ENCODE measurements at places on chromosomes 5 and 9.

DNA sequence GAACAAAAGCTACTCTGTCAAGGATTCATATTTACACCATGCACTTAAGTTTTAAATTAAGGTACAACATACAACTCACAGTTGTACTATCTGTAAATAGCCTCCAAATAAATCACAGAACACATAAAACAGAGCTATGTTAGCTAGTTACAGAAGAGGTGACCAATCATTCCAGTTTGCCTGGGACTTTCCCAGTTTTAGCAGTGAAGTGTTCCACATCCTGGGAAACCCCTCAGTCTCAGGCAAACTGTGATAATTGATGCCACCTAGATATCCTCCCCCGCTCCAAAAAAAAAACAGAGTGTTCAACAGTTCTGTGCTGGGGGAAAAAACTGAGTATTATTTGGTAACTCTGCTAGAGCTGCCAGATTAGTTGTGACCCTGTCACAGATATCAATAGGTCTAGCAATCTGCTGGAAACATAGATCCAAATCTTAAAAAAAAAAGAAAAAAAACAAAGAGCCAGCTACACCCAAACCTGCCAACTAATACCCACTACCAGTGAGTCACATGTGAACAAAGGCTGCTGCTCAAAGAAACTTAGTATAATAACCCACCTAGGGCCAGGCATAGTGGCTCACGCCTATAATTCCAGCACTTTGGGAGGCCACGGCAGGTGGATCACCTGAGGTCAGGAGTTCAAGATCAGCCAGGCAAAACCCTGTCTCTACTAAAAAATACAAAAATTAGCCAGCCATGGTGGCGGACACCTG is 5.7 kb downstream of the TBCA start:
- DNase-seq = no peak

DNA sequence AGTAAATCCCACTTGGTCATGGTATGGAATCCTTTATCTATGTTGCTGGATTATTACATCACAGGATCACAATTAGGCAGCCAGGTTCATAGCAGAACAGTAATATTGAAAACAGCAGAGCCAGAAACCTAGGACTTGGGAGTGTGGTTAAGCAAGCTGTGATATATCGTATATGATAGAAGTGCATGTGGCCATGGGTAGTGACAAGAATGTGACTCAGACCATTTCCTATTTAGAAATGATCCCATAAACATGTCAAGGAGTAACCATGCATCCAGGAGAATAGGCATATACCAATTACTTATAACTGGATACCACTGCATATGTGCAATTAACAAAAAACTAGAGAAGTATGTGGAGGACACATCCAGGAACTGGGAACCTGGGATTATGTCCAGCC is 31.2 kb downstream of the AMBP start:
- no peak for DNase-seq

DNA sequence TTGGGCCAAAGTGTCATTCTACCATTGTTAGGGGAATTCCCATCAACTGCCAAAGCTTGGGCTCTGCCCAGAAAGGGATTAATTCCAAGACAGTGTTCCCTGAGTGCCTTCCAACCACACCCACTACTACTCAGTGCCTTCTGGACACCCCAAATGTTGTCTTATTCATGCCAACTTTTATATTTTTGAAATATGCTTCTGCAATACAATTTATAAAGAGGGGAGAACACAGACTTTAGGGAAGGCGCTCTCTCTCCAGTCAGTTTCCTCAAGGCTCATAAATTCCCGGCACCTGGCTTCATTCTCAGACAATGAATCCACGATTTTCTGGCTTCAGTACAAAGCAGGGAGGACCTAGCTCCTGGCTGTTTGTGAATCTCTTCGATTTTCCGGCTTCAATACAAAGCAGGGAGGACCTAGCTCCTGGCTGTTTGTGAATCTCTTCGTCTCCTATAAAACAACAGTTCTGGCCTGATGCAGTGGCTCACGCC is 120.1 kb upstream of the MYO10 start:
- no peak for DNase-seq

- DNase-seq = no peak
These were observed 281.0 kb downstream of the HINT1 start for GRCh38 chr5:130884023-130884422.

DNA sequence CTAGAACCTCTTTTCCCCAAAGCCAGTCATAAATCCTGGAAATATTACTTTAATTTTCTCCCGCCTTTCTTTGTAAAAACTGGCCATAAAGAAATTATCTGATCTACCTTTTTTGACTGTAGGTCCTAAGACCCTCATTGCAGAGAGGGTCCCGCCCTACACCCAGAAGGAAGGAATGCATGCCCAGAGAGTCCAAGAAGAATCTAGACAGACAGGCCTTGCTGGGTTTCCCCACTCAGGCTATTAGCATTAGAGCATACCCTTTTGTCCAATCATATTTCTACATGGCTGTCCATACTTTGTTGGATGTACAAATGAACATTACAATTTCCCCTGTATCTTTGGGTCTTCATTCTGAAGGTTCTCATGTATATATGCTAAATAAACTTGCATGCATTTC is 1.9 kb upstream of the ATG10 start:
- DNase-seq = no peak

DNA sequence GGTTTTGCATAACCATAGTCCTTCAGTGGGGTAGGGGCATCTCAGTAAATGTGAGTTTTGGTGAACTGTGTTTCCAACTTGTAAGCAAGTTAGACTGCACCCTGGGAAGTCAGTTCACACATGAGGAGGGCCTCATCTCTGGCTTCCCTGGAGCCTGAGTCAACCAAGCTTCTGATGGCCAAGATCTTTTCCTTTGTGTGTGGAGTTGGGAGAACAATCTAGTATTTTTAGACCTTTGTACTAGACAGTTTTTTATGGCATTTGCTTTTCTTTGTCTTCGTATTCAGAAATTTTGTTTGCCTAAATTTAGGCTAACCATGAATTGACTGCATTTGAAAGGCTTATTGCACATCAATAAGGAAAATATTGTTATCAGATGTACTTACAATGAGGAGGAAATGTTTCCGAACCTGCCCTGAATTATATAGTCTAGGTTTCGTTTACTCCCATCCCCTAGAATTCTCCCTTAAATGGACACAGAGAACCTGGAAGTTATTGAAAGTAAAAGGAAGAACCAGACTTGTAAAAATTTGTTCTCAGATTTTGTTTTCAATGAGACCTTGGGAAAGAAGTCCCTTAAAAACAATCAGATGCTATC is 204.6 kb downstream of the AOPEP start:
- DNase-seq = no peak

- DNase-seq = no peak
These were observed 1.8 kb upstream of the HMCN2 start for GRCh38 chr9:130263601-130264413.

- DNase-seq = no peak
These were observed 636.3 kb downstream of the GABRG2 start for GRCh38 chr5:162703914-162704313.

GRCh38 chr9:3951161-3951665 is 348.7 kb downstream of the GLIS3 start:
- no peak for DNase-seq

DNA sequence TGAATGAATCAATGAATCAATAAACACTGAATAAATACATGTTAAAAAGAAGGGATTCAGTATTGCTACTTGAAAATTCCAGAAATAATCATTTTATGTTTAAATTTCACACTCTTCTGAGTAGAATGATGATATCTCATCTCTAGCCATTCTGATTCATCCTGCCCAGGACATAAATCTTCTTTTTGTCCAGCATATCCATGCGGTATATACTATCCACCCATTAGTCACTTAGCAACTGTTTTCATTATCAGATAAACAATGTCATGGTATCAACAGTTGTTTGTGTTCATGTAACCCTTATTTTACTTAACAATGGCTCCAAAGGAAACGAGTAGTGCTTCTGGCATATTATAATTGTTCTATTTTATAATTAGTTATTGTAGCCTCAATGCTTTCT is 432.4 kb upstream of the SMC2 start:
- DNase-seq = no peak

- DNase-seq = no peak
These were observed 60.5 kb downstream of the BASP1 start for GRCh38 chr5:17277907-17278306.

GRCh38 chr5:133918731-133919130 is 49.7 kb downstream of the C5orf15 start:
- no peak for DNase-seq

- DNase-seq = no peak
These were observed 13.9 kb downstream of the IFNA1 start for GRCh38 chr9:21454149-21454548.

- no peak for DNase-seq
These were observed 5.4 kb upstream of the PRR7 start for GRCh38 chr5:177440990-177441780.

- DNase-seq = peak; percentile 12
These were observed 715 bp downstream of the RC3H2 start for GRCh38 chr9:122904466-122904822.

DNA sequence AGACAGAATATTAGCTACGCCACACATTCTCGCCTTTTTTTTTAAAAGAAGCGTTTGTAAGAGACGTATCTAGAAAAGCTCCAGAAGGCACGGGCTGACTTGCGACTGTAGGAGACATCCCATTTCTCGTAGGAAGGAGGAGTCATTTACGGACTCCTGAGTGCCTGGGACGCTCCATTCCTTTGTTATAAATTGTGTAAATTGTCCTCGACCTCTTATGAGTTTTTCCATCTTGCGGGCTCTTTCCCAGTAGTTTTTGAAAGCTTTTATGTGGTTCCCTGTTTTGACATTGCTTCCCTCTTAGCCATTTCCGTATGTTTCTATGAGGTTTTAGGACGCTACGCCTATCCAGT is 1.0 kb downstream of the RABL6 start:
- no peak for DNase-seq

DNA sequence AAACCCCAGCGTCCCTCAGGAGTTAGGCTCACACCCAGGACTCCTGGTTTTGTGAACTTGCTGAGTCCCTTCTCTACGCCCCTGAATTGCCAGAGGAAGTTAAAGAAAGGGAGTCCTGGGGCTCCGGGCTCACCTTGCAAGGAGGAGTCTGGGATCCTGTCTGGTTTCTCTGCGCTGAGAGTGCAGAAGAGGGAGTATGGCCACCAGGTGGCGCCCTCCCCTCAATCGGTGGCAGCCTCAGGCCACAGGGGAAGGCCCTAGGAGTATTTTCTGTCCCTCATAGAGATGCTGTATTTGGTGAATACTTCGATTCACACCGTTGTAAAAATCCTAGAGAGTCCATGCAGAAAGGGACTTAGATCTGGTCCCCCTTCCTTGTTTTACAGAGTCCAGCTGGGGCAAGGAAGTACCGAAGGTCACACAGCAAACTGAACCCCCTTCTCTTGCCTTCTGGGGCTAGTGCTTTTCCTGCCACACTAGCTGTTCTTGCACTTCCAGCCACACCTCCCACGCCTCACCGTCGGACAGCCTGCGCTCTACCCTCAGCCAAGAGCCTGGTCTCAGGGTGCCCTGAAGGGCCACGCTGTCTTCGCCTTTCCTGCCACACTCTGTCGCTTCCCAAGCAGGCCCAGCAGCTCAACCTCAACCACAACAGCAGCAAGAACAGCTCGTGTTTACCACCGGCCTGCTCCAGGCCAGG is 10.2 kb downstream of the HAND1 start:
- DNase-seq = peak; percentile 37

GRCh38 chr9:74500584-74500924 is 3.4 kb downstream of the RORB start:
- no peak for DNase-seq

DNA sequence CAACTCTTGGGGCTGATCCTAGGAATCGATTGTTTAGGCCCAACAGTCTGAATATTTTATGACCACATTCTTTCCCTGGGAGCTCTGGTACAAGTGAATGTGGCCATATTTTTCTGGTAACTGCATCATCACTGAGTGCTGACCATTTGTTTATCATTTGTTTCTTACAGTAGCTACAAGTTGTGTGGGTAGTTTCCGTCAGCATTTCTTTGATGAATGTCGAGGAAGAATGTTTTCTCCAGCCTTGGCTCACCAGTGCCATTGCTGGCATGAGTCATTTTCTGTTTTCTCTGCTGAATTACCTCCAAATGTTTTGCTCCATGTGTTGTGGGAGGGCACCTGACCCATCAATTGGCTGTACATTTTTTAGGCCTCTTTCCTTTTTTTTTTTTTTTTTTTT is 14.1 kb upstream of the CARD19 start:
- DNase-seq = no peak

- DNase-seq = no peak
These were observed 254.1 kb downstream of the CDH18 start for GRCh38 chr5:19733612-19734495.

GRCh38 chr9:94443032-94443722 is 111.7 kb upstream of the PCAT7 start:
- DNase-seq = no peak

DNA sequence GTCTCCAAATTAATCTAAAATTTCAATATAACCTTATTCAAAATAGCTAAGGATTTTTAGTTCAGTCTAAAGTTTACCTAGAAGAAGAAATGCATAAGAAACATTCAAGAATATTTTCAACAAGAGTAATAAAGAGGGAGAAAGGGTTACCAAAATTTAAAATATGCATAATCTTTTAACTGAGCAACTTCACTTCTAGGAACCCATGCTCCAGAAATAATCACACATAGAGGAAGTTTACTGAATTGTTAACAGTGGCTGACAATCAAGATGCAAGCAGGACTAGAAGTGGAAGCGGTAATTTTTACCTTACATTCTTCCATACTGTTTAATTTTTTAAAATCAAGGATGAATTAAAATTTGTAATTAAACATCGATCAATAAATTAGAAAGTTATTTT is 1.9 kb downstream of the PJA2 start:
- no peak for DNase-seq

GRCh38 chr5:137201876-137202275 is 297.2 kb downstream of the SPOCK1 start:
- DNase-seq = no peak

DNA sequence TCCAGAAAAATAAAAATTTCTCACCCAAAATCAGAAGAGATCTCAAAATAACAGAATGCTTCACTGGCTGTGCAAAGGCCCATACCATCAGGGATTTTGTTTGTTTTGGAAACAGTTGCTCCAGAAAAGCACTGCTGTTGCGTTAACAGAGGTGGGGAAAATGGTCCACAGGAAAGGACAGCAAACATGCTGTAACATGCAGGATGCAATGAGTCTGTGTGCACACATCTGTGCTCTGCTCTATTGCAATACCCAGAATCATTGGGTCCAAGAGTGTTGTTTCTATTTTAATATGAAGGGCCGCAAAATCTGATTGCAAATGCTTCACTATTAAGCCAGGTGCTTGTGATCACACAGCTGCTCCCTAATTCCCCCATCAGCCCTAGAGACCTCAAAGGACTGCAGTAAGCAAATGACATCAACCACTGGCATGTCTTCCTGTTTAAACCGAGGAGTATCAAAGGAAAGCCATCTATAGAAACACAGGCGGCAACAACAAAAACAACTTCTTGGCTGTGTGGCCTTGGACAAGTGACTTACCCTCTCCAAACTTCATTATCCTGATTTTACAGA is 141.0 kb downstream of the DCP2 start:
- DNase-seq = no peak

- no peak for DNase-seq
These were observed 234.5 kb upstream of the TRPM3 start for GRCh38 chr9:71355884-71356283.

Data from NCI-H2029 (cell line).